ELR (cell line): ENCODE measurements at places on chromosomes 4 and X.

DNA sequence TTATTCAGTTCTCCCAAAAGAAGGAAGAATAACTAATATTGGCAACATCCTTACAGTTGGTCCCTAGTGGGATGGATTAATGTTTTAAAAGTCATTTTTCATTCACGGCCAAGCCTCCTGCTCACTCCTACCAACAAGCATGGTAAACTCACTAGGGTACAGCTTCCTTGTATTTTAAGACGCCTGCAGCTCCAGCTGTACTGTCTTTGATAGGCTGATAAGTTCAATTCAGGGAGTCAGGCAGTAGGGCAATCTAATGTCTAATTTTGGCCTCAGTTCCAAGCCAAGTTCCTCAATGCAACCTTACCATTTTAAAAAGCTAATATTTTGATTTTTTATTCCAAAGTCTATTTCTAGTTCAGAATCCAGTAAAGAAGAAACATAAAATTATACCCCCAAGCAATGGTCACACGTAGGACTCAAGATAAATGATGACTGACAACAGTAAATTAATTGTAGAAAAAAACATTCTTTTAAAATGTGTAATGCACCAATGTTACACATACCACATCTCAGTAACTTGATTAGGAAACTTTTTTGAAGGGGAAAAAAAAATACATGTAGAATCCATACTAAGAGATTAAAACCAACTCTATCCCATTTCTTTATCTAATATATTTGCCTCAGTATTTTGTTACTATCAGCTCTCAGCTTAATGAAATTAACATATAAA, 9.3 kb downstream of the LCORL start:
- DNase-seq = no peak

DNA sequence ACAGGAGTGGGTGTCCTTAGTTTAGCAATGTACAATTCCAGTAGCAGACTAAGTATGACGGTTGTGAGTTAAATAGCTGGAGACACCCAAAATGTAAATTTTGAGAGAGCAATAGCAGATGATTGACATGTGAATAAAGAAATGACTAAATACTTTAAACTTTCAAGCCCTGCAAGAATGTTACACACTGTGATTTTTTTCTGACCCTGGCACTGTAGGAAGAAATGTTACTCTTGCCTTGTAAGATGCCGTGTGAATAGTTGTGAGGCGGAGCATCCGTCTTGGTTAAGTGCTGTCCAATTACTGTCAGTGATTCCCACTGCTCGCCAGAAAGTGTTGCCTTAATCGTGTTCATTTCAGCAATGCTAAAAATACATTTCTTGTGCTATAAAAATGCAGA, 1248.1 kb downstream of the RAPGEF2 start:
- DNase-seq = no peak

- no peak for DNase-seq
Measured at GRCh38 chrX:17987783-17988182, 126.7 kb upstream of the RAI2 start.

- peak; percentile 62 for DNase-seq
Measured at GRCh38 chr4:143186212-143186611, 1.5 kb downstream of the USP38 start.

GRCh38 chr4:128718768-128719167, 90.7 kb upstream of the JADE1 start:
- DNase-seq = peak; percentile 24

GRCh38 chr4:98491899-98492559, 166.4 kb downstream of the TSPAN5 start:
- DNase-seq = no peak

GRCh38 chrX:129472116-129472515, 51.2 kb downstream of the SMARCA1 start:
- DNase-seq = peak; percentile 32

- peak; percentile 42 for DNase-seq
Measured at GRCh38 chr4:164169591-164169990, 584.3 kb upstream of the SMIM31 start.

DNA sequence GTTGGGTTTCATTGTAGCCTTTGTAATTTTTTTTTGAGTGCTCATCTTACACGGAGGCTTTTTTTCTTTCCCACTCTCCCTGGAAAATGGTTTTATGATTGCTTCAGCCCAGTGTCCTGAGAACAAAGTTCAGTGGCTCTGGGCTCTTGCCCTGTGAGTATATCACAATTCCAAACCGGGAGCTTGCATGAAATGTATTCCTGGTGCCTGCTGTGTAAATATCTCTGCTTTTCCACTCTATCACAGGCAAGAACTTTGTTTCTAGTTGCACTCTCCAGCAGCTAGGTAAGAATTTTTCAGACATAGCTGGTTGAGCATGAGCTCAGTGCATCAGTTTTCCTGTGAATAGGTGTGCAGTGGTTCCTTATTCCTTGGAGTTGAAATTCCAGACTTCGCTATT, 60.8 kb downstream of the SUPT20HL2 start:
- DNase-seq = no peak

DNA sequence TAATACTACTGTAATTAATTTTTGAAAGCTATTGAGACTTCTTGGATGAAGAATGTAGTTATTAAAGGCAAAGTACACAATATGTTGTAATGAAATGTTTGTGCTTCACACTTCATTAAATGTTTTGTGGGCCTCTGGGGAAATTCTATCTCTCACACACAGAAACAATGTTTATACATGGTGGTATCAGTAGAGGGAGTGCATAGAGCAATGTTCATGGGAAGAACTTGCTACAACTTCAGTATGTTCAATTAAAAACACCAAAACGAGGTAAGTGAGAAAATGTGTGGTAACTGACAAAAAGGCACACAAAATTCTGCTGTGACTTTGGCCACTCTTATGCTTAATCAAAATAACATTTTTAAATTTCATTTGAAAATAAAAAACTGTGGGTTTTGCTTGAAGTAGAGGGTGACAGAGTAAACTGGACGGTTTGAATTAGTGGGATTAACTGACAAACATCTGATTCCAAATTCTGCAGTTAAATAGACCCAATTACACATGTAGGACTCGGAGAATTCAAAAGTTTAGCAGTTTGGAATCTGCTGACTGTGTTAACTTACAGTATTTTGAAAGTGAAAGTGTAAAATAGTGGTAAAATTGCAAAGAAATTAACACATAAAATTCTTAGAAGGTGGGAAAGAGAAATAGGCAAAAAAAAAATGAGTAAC, 111.4 kb upstream of the TTC29 start:
- peak; percentile 52 for DNase-seq
